ENCODE measurements at places on chromosomes 3 and 15.

GRCh38 chr3:127799476-127800222 is 22.7 kb downstream of the MGLL start:
- DNase-seq, result no peak

DNA sequence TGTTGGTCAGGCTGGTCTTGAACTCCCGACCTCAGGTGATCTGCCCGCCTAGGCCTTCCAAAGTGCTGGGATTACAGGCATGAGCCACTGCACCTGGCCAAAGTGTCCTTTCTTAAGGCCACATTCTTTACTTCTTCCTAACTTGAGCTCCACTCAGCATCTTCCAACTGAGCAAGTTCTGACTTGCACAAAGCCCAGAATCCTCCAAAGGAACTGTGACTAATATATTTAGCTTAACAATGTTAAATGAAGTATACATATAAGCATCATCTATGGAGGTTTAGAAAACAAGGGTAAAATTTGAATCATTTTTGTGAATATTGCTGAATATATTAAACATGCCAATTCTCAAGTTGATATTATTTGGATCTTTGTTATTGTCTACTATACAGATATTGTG is 93.7 kb downstream of the SHQ1 start:
- DNase-seq, result no peak

DNA sequence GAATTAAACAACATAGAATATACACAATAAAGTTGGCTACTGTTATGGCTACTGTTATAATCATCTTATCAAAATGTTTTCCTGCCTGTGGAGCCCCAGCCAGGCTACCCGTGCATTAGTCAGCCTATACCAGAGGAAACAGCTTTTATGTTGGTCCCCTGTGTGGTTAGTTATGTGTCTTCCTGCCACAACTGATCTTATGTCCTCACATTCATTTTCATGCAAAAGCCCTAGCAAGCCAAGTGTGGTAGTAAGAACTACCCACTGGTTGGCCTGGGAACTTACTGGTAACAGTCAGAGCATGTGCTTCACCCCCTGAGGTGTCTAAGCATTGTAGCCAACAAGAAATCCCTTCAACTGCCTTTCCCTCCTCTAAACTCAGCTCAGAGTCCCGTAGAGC is 21.8 kb downstream of the MGLL start:
- no peak for DNase-seq

- DNase-seq, result peak; percentile 91
Observed at GRCh38 chr3:195911946-195912270, 3.6 kb upstream of the TNK2 start.

DNA sequence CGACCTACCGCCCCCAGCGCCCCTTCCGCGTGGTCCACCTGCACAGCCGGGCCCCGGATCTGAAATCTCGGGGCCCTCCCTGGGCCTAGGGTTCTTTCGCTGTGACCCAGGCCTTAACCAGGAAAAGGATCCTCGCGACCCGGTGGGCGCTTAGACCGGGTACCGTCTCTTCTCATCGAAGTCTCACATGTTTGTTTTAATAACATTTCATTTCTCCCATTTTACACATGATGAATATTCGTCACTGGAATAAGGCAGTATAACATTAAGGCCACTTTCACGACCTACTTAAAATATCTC is 277 bp upstream of the DALRD3 start:
- DNase-seq, result no peak

DNA sequence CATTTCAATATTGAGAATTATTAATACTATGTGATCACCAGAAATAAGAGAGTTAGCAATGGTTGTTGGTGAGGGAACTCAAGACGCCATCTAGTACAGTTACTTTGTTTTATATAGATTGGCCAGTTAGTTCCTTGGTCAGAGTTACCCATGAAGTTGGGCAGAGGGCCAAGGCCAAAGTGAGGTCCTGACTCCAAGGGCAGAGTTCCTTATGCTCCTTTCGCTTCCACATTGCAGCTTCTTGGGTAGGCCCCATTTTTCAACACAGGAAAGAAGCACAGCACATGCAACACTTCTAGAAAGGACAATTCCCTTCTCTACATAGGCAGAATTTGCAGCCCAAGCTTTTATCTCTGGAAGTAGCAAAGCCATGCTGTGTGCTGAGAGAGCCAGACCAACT is 178.6 kb downstream of the KCNAB1 start:
- no peak for DNase-seq

DNA sequence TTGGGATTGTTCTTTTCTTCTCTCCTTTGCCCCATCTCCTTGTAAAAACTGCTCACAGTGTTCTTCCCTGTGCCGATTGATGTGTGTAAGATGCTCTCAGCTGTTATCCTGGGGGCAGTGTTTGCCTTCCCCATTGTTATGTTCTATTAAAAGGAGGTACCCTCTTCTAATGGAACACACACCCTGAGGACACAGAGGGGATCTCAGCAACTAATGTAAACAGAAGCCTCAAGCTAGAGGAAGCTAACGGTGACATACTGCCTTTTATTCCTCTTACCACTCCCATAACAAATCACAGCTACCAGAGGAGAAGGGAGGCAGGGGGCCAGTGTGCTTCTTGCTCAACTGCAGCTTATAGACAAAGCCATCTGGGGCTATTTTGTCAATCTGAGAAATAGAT is 2.2 kb downstream of the TAGLN3 start:
- no peak for DNase-seq

DNA sequence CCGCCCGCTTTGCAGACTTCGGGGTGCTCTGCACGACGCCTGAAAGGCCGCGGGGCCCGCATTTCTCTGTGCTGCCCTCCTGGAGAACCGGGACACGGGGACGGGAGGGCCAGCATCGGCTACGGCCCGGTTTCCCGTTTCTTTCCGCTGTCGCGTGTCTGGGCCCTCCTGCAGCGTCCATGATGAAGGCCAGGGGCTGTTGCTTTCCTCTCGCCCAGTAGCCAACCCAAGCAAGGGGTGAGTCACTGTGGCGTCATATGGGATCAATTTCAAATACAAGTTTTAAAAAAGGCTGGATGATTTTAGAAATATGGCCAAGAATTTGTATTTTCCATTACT is 435 bp downstream of the SLC35G2 start:
- peak; percentile 73 for DNase-seq

- DNase-seq, result no peak
Observed at GRCh38 chr3:8204853-8205650, 296.6 kb upstream of the LMCD1 start.

- DNase-seq, result no peak
Observed at GRCh38 chr15:33788906-33789540, 179.3 kb upstream of the CHRM5 start.

- DNase-seq, result no peak
Observed at GRCh38 chr15:83835479-83835878, 181.6 kb downstream of the ADAMTSL3 start.

GRCh38 chr15:27025481-27025966 is 54.5 kb downstream of the GABRG3 start:
- DNase-seq, result no peak

DNA sequence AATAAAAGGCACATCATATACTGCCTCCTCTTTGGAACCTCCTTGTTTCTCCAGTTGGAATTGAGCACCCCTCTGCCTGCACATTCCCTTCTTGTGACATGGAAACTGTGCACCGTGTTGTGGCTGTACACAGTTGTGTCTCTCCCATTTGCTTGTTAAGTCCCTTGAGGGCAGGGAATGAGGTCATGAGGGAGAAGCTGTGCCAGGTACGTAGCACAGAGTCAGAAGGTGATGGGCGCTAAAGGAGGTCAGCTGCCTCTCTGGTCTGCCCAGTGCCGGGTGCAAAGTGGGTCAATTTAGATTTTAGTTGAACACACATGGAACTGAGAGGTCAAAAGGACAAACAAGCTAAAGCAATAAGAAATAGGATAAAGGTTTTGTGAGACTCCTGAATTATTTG is 124.4 kb downstream of the FAM43A start:
- DNase-seq, result peak; percentile 22

GRCh38 chr3:49025005-49025792 is 3.3 kb downstream of the NDUFAF3 start:
- DNase-seq, result peak; percentile 43

DNA sequence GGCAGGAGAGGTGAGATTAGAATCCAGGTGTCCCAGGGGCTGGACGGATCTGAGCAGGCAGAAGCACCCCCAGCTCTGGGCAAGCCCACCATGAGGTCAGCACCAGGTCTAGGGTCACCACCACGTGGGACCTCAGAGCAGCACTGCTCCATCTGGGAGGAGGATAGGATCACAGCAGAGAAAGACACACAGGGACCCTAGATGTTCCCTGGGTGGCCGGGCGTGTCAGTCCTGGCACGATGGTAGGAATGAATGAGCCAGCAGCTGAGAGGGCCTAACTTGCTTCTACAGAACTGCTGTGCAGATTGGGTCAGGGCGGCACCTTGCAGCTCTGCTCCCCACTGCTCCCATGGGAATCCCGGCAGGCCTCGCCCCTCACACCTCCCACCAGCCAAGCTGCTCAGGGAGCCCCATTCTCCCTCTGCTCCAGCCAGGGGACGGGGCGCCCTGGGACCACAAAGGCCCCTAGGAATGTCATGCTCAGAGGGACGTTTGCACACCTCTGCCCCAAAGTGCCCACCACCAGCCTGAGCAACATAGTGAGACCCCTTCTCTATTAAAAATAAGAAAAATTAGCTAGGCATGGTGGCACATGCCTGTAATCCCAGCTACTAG is 66.3 kb downstream of the ZNF445 start:
- no peak for DNase-seq

- DNase-seq, result no peak
Observed at GRCh38 chr15:69104050-69104750, 56.2 kb upstream of the GLCE start.

- no peak for DNase-seq
Observed at GRCh38 chr3:153277029-153277428, 115.0 kb downstream of the RAP2B start.

- DNase-seq, result no peak
Observed at GRCh38 chr3:28745916-28746617, 397.4 kb upstream of the AZI2 start.

DNA sequence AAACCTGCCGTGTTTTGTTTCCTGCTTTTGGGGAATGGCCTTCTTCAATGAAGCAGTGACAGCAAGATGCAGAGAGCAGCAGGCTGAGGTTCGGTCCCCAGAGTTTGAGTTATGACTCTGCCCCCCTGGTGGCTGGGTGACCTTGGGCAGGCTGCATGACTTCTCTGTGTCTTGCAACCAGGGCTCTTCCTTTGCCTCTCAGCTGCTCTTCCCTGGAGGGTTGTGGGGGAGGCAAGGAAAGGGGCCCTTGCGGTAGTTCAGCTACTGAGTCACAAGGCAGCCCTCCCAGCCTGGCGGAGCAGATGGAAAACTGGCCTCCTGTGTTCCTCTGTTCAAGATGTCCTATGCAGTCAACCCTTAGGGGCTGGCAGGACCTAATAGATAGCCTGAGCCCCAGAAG is 17.1 kb downstream of the CTXND1 start:
- peak; percentile 79 for DNase-seq

DNA sequence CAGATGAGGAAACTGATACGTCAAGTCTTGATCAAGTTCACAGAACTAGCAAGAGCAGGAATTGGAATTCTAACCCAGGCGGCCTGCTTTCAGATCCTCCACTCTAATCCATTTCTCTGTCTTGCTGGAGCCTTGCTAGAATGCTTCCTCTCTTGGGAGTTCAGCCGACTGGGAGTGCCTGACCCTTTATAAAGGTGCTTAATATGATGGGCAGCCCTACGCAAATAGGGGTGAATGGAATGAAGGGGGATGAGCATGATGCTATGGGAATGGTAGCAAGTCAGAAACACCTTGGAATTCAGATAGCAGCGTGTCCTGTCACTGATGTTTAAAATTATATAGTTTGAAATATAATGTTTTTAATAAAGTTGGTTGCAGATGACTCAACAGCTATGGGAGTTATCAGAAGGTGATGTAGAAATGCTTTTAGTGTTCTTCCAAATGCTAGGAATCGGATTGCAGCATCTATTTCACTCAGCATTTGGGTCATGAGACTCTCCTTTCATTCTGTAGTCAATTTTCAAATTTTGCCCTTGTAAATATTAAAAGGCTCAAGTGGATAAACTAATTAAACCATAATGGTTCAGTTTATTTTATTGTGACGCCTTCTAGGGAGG is 150.7 kb downstream of the FNDC3B start:
- no peak for DNase-seq

DNA sequence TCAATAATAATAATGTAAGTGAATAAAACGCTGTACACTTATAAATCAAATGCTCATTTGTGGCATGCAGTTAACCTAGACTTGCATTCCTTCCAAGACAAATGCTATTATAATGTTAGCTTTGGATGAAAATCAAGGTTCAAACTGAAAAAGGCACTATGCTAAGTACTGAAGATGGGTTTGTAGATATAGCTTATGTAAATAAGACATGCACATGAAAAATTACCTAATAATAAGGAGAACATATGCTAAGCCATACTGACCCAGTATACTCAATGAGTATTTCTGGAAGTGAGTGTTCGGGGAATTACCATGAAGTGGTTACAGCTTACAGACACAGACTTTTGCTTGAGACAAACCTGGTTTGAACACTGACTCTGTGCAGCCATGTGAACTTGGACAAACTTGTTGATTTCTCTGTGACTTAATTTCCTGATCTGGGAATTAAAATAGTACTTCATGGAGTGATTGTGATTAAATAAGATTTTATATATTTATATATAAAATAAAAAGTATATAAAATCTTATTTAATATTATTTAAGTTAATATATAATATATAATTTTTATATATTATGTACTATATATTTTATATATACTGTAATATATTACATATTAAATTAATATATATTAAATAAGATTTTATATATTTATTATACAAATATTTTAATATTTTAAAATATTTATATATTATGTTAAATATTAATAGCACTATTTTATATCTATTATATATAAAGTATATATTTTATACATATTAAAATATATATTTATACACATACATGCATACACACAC is 159.2 kb downstream of the ZPLD1 start:
- DNase-seq, result no peak

- DNase-seq, result no peak
Observed at GRCh38 chr3:118792191-118792590, 242.5 kb downstream of the IGSF11 start.

DNA sequence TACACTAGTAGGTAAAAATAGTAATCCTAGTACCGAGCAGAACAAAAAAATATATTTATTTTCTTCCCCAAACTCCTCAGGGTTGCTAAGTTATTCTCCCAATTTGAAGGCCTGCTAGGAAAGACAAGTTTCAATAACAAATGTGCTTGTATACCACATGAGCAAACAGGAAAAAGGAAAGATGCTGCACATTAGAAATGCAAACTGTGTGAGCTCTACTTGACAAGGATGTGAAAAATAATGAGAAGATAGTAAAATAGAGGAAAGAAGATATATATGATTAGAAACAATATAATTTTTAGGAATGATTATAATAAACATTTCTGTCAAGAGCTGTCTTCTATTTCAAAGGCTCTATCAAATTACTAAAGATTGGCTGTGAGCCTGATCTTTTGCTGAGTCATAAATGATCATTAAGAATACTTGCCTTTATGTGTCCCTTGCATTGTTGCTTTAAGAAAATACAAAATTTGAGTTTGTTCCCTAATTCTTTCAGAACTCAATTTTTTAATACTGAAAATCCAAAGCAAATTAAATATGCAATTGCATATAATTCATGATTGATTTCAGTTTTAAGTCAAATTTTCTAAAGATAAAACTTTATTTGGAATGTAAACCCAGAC is 174.2 kb downstream of the NEK10 start:
- no peak for DNase-seq

Data from islet precursor cell (in vitro differentiated cells).